ENCODE measurements at places on chromosomes 6 and 20.
A peak's percentile ranks its signal among the peaks of the same experiment; 100 is the strongest.

- peak; percentile 22 for DNase-seq
These were observed 17.4 kb upstream of the PRDM13 start for GRCh38 chr6:99589290-99589672.

DNA sequence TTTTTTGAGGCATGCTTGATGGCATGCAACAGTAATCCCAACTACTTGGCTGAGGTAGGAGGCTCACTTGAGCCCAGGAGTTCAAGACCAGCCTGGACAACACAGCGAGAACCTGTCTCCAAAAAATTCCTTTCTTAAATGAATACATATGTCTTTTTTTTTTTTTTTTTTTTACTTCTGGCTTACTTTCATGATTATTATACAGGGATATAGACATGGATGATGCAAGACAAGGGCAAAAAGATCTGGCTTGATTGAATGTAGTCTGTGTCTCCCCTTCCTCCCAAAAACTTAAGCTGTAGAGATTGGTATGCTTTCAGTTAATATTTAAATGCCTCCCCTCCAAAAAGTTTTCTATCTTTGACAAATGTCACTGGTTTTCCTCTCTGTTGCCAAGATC is 7.6 kb downstream of the SNX3 start:
- DNase-seq: no peak

GRCh38 chr20:51938559-51939258 is 136.4 kb upstream of the SALL4 start:
- DNase-seq: peak; percentile 91

DNA sequence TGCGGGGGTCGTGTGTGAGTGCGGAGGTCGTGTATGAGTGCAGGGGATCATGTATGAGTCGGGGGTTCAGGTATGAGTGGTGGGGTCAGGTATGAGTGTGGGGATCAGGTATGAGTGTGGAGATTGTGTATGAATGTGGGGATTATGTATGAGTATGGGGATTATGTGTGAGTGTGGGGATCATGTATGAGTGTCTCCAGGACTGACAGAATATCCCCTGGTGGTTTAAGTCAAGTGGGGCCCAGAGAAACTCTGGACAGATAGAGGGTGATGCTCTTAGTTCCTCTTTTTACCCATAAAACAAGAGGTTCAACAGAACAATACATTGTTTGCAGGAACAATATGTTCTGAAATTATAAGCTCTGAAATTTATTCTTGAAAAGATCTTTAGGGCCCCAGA is 131.9 kb downstream of the UST start:
- DNase-seq: no peak

GRCh38 chr20:14997791-14998190 is 660.4 kb upstream of the FLRT3 start:
- DNase-seq: no peak

GRCh38 chr20:45088247-45088646 is 12.7 kb downstream of the KCNS1 start:
- no peak for DNase-seq

GRCh38 chr20:8633366-8633765 is 435.5 kb upstream of the PLCB4 start:
- no peak for DNase-seq

GRCh38 chr6:37435816-37436215 is 2.8 kb downstream of the CMTR1 start:
- peak; percentile 48 for DNase-seq

DNA sequence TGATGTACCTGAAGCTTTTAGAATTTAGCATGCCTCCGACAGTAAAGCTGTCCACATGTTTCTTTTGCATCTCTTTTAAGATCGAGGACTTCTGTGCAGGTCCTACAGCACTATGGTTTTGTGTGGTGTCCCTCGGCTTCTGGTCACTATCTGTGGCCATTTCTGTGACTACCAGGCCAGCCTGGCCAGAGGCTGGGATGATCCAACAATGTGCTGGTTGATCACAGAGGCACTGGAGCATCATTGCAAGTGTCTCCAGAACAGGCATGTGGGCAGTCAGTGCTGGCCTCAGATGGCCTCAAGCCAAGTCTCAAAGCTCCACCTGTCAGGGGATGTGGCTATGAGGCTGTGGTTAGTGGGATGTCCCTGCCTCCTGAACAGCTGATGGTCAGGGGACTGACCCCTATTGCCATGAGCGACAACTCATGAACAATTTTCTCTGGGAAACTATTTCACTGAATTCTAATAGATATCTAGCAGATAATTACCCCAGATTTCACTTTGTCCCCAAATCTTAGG is 136.6 kb downstream of the SYNDIG1 start:
- DNase-seq: no peak

DNA sequence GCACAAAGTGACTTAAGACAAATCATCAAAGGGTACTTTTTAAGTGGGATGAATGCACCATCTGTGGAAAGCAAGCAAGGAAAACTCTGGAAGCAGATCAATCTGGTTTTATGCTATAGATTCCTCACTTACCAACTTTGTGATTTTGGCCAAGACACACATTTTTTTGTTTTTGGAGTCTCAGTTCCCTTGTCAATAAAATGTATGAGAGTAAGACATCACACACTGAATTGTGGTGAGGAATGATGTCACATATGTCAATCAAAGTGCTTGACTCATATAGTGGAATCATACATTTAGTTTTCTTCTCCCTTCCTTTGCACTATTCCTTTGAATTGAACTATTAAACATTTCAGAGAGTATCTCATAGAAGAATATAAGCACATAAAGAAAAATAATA is 620.5 kb upstream of the CITED2 start:
- no peak for DNase-seq

DNA sequence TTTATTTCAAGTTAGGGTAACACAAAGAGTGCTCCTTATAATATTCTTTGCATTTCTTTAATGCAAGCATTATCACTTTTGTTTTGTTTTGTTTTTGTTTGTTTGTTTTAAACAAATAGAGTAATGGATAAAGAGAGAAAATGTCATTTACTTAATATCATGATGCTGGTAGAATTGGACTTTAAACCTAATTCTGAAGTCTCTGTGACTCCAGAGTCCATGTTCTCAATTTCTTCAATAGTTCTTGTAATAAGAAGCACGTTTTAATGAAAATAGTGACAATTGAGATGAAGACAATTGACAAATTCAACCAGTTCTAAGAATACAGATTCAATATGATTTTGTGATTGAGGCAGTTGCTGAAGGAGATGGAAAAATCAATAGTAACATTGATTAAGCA is 30.3 kb upstream of the MANEA start:
- DNase-seq: no peak

DNA sequence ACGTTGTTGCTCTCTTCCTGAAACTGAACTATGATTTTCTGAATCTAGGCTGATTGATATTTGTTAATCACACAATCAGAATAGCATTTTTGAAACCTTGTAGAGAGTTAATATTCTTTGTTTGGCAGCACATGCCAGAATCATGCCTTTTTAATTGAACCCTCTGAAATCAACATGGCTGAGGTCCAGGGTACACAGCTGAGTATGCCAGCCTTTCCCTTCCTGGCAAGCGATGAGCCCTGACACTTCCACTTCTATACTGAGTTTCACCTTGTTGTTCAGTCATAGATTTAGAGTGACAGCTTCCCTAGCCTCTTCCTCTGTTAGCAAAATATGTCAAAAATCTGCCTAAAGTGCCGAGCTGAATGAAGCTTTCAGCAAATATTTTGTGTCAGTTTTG is 6.8 kb downstream of the HDDC2 start:
- DNase-seq: no peak

DNA sequence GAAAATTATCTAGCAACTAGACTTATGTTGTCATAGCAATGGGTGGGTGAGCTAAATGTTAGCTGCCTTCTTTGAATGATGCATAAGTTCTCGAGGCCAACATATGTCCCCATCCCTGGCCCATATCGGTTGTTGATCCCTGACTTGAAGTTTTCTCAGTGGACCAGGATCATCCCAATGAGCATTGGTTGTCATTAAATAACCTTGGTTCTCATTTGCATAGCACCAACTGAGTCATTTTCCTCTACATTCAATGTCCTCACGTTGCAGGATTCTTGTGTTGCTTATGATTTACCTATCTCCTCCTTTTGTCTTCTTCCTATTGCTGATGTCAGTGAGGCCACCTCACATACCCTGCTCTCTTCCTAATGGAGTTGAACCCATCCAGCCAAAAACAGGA is 12.1 kb upstream of the AHCY start:
- DNase-seq: no peak

DNA sequence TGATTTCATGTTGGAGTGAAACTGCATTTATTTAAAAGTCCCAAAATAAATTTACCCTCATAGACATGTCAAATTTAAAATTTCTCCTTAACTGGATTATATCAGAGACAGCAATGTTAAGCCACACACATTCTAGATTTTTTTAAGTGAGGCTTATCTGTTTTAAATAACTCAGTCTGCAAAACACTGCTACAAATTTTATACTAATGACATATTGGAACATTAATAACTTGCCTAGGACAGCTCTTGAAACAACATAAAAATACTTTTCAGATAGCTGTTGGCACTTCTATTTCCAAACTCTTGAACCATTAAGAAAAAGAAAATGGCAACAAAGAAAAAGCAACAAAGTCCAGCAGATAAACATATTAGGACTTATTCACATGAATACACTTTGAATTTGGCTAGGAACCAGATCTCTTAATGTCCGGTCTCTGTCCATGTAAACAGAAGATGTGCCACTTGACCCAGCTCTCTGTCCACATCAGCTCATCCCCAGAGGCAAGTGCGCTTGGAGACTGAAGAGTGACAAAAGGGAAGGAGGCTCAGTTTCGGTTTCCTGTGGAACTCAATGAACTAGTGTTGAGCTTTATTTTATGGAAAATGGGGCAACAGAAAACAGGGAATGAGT is 219.3 kb upstream of the THBS2 start:
- no peak for DNase-seq

DNA sequence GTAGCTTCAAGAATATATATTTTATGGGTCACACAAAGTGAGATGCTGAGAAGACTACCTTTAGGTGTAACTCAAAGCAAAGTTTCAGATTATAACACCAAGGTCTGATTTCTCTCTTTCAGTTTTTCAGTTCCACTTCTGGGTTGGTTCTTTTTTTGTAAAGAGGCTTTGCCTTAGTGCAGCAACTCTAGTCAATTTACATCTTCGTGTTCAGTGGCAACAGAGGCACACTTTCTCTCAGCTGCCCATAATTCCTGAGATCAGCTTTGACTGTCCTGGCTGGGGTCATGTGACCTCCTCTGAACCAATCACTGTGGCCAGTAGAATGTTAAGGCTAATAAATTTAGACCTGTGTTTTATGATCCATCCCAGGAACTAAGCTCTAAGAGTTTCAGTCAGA is 120.2 kb downstream of the TINAG start:
- DNase-seq: no peak

DNA sequence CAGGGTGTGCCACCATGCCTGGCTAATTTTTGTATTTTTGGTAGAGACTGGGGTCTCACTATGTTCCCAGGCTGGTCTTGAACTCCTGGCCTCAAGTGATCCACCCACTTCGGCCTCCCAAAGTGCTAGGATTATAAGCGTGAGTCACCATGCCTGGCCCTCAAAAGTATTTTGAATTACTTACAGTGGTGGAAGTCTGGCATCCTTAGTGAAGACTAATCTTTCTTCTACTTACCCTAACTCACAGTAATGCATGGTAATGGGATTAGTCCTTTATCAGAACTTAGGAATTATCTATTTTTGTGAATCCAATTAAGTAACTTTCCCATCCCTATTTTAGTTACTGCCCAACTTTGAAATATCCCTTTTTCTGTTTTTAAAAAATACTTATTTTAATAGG is 3.9 kb downstream of the RWDD1 start:
- no peak for DNase-seq

GRCh38 chr6:131244942-131245341 is 109.7 kb downstream of the AKAP7 start:
- no peak for DNase-seq

GRCh38 chr6:401239-401993 is 9.9 kb downstream of the IRF4 start:
- DNase-seq: no peak

DNA sequence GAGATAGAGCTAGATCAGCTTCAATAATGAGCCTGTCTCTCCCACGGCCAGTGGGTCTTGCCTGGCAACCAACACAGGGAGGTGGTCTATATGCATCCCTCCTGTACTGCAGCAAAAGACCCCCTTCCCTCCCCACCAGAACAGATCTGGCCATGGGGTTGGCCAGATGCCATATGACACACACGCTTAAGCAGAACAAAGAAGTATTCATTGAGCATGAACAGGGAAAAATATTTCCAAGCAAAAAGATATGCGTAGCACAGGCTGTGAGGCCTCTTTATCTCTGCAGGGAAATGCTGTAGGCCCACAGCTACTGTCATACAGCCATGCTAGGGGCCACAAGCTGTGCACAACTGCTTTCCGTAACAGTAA is 73.4 kb upstream of the NRSN1 start:
- no peak for DNase-seq

GRCh38 chr20:48181261-48181935 is 396.1 kb upstream of the SULF2 start:
- no peak for DNase-seq

DNA sequence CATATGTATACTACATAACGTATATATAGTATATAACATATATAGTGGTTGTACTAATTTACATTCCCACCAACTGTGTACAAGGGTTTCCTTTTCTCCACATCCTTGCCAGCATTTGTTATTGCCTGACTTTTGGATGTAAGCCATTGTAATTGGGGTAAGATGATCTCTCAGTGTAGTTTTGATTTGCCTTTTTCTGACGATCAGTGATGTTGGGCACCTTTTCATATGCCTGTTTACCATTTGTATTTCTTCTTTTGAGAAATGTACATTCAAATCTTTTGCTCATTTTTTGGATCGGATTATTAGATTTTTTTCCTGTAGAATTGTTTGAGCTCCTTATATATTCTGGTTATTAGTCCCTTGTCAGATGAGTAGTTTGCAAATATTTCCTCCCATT is 11.4 kb downstream of the SYNJ2 start:
- DNase-seq: no peak

DNA sequence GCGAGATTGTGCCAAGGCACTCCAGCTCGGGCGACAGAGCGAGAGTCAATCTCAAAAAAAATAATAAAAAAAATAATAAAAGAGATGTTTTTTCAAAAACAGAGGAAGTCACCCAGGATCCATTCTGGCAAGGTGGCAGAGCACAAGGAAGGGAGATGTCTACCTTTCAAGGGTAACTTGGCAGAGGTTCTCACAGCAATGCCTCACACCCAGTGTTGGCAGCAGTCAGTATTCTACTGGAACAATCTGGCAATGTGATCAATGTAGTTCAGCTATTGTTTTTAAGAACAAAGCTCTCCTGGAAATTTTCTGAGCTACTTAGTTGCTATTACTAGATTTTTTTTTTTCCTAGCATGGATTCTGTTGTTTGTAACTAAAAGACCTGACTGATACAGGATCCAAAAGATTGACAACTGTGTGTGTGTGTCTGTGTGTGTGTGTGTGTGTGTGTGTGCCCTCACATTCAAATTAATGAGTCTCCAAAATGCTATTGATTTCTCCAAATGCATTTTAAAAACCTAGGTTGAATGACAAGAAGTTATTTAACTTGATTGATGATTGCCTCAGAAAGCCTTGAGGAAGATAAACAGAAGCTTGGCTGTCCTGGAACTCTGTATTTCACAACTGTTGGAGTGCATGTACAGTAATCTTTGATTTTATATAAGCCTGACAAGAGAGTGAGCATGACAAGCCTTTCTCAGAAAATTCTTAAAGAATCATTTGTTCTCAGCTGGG is 114.1 kb upstream of the RREB1 start:
- DNase-seq: no peak

- DNase-seq: no peak
These were observed at the start of gene HCK for GRCh38 chr20:32052090-32052777. Gene HCK (plus strand): TSS chr20:32052242.

GRCh38 chr6:42175860-42176259 is 2.7 kb downstream of the GUCA1A start:
- DNase-seq: no peak

GRCh38 chr6:93749191-93749590 is 329.8 kb upstream of the EPHA7 start:
- DNase-seq: no peak
